ENCODE measurements at places on chromosomes 5 and 9.

DNA sequence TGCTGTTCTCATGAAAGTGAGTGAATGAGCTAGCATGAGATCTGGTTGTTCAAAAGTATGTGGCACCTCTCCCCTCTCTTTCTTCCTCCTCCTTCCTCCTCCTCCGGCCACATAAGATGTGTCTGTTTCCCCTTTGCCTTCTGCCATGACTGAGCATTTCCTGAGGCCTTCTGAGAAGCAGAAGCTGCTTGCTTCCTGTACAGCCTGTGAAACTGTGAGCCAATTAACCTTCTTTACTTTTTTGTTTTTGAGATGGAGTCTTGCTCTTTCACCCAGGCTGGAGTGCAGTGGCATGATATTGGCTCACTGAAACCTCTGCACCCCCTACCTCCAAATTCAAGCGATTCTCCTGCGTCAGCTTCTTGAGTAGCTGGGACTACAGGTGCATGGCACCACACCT lies 6.1 kb downstream of the S100Z start:
- no peak for DNase-seq

DNA sequence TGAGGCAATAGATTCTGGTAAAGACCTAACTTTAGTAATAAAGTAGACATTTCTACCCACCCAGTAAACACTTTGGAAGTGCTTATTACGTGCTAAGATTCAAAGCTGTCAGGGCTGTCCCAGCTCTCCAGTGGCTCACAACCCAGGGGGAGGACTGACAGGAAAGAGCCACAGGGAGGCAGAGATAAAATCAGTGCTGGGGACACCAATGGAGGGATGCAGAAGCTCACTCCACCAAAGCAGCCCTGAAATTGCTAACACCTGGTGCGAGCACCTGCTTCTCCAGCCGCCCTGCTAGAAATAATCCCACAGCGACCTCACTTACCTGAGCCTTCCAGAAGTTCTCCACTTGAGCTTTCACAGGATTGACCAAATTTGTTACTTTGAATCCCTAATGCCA lies 501.0 kb downstream of the BNC2 start:
- DNase-seq: no peak

DNA sequence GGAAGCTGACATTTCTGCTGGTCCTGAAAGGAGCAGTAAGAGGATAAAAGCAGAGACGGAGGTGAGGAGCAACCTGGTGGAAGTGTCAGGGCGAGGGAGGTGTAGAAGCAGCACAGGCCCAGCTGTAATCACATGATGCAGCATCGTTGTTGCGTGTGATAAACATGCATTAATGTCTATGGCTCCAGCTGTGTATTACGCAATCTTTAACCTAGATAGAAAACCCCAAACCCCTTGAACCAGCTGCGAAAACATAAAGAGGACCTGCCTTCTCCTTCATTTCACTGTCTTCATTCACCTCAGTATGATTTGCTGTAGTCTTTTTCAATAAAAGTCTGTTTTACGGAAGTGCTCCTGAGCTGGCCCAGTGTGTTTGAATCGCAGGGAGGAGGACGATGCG lies 162.9 kb downstream of the NTRK2 start:
- no peak for DNase-seq

DNA sequence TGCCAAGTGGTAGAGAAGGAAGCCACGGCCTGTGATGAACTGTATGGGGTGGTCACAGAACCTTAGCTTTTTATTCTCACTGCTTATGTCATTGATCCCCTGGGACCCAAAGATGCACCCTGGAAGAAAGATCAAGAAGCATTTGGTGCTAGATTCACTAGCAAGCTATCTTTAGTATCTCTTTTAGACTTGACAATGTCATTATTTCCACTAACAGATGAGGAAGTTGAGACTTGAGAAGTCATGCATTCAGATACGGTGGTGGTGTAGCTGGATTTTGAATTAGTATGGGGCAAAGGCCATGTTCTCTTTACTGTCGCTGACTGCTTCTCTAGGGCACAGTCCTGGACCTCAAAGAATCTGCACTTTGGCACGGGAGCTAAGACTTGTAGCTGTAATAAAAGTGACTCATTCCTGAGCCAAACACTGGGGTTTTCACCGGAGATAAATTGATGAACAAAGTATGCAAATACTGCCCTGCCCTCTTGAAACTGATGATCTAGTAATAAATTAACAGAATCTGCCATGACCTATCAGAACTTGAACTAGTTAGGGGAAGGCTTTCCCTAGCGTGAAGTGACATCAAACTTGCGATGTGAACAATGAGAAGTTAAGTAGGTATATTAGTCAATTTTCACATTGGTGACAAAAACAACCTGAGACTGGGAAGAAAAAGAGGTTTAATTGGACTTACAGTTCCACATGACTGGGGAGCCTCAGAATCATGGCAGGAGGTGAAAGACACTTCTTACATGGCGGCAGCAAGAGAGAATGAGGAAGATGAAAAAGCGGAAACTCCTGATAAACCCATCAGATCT lies 5.4 kb downstream of the GDA start:
- DNase-seq: no peak

GRCh38 chr9:92384375-92384774 lies 20.0 kb downstream of the OGN start:
- no peak for DNase-seq

DNA sequence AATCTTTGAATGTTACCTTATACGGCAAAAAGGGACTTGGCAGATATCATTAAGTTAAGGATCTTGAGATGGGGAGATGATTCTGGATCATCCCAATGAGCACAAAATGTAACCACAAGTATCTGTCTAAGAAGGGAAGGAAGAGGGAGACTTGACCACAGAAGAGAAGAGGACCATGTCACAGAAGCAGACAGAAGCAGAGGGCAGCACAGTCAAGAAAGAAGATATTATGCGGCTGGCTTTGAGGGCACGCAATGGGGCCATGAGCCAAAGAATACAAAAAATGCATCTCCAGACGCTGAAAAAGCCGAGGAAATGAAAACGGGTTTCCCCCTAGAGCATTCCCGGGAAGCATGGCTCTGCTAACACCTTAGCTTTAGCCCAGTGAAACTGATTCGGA lies 225.3 kb downstream of the NR2F1-AS1 start:
- no peak for DNase-seq

DNA sequence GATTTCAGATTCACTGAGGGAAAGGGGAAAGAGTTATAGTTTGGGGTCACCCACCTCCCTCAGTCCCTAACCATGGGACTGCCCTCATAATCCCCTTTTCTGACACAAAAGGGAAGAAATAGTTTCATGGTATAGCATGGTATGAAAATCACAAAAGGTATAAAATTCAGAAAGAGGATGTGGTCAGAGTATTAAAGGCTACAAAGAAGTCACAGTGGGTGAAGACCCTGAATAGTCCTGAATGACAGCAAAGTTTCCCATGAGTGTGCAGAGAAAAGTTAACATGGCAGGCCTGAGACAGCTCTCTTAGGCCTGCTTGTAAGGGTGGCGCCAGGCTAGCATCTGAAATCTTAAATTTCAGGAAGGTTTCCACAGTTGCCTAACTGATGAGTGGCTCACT lies 290.6 kb upstream of the ZNF608 start:
- no peak for DNase-seq

DNA sequence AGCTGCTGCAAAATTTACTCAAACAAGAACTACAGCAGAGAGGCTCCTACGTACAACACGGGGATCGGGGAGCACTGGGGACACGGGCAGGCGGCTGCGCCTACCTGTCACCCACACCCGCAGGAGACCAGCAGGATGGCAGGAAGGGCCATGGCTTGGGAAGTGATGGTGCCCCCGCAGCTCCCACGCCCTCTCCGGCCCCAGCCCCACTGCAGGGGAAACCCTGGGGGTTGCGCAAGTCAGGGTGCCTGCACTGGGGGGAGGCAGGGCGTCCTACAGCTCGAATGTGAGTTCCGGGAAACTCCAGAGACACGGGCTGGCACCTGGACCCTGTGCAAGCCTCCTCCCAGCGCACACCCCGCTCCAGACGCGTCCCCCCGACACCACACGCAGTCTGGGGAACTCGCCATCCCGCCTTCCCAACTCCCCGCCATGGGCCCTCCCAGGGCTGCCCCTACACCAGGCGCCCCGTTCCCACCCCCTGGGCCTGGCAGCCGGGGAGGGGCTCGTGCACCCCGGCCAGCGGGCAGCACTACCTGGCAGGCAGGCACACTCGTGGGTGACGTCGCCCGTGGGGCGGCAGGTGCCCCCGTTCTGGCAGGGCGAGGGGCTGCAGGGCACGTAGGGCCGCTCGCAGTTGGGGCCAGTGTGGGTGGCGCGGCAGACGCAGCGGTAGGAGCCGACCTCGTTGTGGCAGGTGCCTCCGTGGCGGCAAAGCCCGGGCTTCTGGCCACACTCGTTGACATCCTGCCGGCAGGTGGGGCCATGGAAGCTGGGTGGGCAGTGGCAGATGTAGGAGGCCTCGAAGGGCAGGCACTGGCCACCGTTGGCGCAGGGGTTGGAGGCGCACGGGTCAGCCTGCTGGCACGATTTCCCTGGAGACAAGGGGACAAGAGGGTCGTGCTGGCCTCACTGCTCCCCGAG lies 23.3 kb downstream of the NOTCH1 start:
- no peak for DNase-seq

GRCh38 chr5:11890777-11891176 lies 13.5 kb downstream of the CTNND2 start:
- no peak for DNase-seq

- DNase-seq: no peak
These were observed 316.4 kb downstream of the NR3C1 start for GRCh38 chr5:143086908-143087637.

- no peak for DNase-seq
These were observed at the start of gene EDIL3 for GRCh38 chr5:84384604-84385575. Gene EDIL3 (minus strand): TSS chr5:84384880. CDS start chr5:84384374, 506 bp downstream.

DNA sequence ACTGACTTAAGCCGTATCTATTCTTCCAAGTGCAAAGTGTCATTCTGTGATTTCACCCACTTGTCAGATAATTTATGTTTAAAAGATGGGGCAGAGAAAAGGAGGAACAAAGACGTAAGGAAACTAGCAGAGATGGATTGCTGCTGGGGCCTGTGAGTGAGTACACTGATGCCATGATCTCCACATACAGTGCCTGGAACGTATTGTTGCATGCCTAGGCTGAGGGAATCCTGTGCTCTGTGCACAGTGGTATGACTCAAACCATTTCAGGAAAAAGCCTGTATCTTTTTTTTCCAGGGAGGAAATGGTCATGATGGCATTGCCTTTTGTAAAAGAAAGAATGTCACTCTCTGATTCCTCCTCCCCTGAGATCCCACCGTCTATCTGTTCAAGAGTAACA lies 359.5 kb upstream of the ADAMTS16 start:
- no peak for DNase-seq

GRCh38 chr5:122500245-122501088 lies 188.4 kb downstream of the SNCAIP start:
- no peak for DNase-seq

GRCh38 chr5:1484730-1485578 lies 38.8 kb downstream of the LPCAT1 start:
- no peak for DNase-seq

DNA sequence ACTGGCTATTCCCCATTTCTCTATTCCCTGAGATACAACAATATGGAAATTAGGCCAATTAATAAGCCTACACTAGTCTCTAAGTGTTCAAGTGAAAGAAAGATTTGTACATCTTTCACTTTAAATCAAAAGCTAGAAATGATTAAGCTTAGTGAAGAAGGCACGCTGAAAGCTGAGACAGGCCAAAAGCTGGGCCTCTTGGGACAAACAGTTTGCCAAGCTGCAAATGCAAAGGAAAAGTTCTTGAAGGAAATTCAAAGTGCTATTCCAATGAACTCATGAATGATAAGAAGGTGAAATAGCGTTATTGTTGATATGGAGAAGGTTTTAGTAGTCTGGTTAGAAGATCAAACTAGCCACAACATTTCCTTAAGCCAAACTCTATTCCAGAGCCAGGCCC lies 256.2 kb downstream of the ZSWIM6 start:
- no peak for DNase-seq

DNA sequence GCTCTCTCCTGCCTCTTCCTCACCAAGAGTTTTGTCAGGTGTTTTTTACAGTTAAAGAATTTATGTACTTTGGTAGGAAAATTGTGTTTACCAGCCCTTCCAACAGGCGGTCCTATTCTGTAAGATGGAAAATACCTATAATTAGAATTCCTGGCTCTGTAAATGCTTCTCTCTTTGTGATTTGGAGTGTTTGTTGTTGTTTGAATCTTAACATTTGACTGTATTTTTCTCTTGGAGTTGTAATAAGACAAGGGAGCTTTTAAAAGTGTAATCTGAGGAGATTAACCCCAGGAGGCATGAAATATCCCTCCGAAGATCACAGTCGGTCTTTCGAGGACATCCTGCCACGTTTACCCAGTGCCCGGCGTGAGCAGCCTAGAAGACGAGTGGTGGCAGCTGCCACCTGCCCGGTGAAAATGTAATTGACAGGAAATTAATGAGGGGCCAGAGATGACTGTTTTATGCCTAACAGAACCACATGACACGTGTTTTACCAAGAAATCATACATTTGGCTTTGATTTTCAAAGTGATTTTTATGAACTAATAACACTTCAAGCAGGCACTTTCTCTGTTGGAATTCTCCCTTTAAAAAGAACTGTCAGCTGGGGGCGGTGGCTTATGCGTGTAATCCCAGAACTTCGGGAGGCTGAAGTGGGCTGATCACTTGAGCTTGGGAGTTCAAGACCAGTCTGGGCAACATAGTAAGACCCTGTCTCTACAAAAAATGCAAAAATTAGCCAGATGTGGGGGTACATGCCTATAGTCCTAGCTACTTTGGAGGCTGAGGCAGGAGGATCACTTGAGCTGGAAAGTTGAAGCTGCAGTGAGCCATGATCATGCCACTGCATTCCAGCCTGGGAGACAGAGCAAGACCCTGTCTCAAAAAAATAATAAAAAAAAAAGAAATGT lies 20.0 kb downstream of the ANKRD33B start:
- no peak for DNase-seq

- no peak for DNase-seq
These were observed 6.8 kb downstream of the LMX1B start for GRCh38 chr9:126620478-126620877.

DNA sequence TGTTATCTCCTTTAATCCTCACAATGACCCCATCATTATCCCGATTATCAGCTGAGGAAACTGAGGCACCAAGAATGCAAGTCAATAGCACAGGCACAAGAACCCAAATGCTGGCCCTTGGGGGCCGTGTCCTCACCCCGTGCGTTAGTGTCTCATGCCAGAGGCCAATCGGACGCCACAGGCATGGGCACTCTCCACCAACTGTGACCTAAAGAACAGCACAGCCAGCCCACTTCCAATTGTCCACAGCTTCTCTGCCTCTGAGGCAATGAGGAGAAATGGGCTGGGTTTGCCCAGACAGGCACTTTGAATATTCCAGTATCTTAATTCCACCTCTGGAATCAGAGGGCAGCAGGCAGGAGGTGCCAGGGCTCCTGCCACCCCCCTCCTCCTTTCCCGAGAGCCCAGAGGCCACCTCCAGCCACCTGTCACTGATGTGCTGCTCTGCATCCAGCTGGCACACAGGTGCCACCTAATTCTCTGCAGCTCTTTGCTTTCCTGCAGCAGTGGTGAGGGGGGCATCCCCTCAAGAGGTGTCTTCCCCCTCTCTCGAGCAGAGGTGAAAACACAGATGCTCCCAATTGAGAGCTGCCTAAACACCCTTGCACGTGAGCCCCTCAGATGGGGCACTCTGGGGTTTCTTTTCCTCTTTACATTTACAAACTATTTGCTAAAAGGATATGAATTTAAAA lies 107.5 kb downstream of the ROR2 start:
- no peak for DNase-seq

GRCh38 chr9:70030156-70030555 lies 13.5 kb upstream of the MAMDC2 start:
- no peak for DNase-seq
